ENCODE measurements at places on chromosomes 5 and 9.

- peak; percentile 71 for DNase-seq
These were observed 598.4 kb downstream of the ACTL7B start for GRCh38 chr9:108257382-108257781.

DNA sequence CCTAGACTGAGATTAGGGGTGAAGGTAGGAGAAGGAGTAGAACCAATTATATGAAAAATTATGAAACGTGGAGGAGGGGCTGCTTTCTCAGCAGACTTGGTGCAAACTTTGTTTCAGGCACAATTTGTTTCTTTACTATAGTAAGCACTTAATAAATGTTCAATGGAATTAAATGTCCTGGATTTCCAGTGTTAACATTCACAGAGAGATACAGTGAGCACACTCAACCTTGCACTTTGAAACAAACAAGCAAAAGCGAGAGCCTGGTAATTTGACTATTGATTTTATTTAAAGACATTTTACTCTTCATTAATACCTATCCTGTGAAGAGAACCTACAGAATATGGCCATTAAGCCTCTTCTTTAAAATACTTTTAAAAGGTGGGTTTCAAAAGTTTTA lies 933 bp downstream of the LECT2 start:
- DNase-seq: no peak

GRCh38 chr9:73219985-73220626 lies 68.4 kb downstream of the ANXA1 start:
- DNase-seq: no peak

GRCh38 chr9:127039492-127039891 lies 82.9 kb downstream of the ANGPTL2 start:
- DNase-seq: no peak

DNA sequence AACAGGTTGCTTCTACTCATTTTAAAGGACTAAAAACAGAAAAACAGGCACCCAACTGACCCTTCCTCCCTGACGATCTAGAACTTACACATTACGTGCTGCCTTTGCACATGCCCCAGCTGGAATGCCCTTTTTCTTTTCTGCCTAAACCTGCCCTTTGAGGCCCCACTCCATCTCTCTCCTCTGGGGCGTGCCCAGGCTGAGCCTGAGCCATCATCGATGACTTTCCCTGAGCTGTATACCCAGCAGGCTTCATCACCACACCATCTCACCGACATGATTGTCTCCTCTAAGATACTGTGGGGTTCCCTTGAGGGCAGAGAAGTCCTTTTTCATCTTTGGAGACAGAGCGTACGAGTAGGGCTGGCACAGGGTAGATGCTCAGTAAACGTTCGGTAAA lies 24.1 kb upstream of the GABBR2 start:
- DNase-seq: no peak

- peak; percentile 94 for DNase-seq
These were observed 824 bp downstream of the MXD3 start for GRCh38 chr5:177310757-177311391.

GRCh38 chr5:109563739-109564138 lies 126.0 kb upstream of the MAN2A1 start:
- DNase-seq: no peak

DNA sequence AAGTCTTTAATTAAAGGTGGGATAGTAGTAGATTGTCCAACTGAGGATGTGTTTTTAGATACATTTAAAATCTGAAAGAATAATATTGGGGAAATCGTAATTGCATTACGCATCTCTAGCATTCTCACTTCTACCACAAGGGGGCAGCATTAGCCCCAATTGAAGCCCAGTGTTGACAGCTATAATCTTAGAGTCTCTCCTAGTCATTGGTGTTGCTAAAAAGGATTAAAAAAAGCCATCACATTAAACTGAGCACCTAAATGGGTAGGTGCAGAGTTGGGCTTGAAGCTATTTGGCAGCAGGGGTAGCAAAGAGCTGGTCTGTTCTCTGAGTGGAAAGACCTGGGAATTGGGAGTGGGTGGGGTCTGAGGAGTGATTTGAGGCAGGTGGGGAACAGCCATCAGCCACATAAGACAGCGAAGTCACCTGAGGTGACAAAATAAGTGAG lies 177.2 kb downstream of the OSTF1 start:
- peak; percentile 52 for DNase-seq

GRCh38 chr9:86262492-86262891 lies 3.0 kb upstream of the C9orf153 start:
- no peak for DNase-seq

- no peak for DNase-seq
These were observed 310.2 kb downstream of the ADGRV1 start for GRCh38 chr5:90868799-90869198.

- peak; percentile 39 for DNase-seq
These were observed 33.7 kb downstream of the AP3S1 start for GRCh38 chr5:115875447-115875846.

GRCh38 chr5:103582364-103582763 lies 19.8 kb upstream of the NUDT12 start:
- DNase-seq: peak; percentile 82

- no peak for DNase-seq
These were observed 80.0 kb downstream of the AK8 start for GRCh38 chr9:132797861-132798659.

DNA sequence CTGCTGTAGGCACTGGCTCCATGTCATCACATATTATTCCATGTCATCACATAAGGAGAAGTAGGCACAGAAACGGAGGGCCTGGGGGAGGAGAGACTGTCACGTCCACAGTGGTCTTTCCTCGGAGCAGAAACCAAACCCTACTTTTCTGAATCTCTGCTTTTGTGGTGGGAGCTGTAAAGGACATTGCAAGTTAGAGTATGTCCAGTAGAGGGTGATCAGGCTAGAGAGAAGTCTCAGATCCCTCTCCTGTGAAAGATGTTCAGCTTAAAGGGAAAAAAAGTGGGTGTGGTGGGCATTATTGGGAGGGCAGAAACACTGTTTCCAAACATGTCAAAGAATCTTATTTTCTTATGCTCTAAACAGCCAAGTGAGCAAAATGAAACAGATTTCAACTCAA lies 19.4 kb upstream of the FBP2 start:
- no peak for DNase-seq

GRCh38 chr9:95409650-95410426 lies 92.3 kb upstream of the FANCC start:
- peak; percentile 11 for DNase-seq

DNA sequence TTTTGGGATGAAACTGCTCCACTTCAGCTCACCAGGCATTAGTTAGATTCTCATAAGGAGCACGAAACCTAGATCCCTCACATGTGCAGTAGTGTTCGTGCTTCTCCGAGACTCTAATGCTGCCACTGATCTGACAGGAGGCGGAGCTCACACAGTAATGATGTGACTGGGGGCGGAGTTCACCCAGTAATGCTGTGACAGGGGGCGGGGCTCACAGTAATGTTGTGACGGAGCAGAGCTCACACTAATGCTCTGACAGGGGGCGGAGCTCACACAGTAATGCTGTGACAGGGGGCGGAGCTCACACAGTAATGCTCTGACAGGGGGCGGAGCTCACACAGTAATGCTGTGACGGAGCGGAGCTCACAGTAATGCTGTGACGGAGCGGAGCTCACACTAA lies 27.1 kb upstream of the LRRC14B start:
- DNase-seq: peak; percentile 55

DNA sequence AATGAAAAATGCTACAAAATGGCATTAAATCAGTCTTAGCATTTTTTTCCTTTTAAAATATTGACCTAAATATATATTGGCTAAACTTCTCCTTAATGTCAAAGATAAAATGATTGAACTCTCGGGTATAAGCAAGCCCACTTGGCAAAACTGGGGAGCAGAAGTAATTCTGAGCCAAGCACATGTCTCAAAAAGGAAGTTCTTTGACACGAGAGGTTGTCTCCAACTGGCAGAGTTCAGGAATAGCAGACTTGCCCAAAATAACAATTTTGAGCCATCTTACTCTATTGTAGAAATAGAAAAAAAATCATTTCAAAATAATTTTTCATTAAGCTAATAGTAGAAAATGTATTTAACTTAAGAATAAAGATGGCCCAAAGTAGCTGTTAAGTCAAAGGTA lies 10.4 kb upstream of the MLLT3 start:
- DNase-seq: no peak

GRCh38 chr9:130732136-130732535 lies 38.6 kb downstream of the EXOSC2 start:
- DNase-seq: peak; percentile 98

DNA sequence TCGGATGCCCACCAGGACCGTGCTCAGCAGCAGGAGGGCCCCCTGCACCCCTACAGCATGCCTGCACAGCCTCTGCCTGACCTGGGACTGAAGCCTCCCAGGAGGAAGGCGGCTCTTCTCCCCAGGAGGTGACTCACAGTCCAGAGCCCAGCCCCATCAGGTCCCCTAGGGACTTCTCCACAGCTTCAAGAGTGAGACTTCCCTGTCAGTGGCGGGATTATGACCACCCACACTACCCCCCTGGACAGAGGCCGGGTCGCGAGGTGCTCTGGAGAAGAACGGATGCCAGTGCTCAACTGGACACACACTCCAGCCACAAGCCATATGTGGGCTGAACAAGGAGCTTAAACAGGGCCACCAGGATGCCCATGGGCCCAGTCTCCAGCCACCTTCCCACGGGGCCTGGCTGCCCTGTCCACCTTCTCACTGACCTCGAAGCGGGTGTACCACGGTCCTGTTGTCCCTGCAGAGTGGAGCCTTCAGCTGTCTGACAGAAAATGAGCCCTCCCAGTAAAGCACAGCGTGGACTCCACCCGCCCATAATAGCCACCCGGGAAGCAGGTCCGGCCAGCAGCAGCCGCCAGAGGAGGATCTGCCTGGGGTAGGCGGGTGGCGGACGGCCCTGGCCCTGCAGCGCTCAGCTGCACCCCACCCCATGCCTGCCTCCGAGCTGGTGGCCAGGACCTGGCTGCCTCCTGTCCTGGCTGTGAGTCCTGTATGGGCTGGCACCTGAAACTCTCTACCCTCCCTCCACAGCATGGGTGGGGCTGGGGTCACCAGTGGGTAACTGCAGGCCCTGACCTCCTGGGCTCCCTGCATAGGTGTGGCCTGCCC lies 54.7 kb downstream of the SEMA4D start:
- DNase-seq: peak; percentile 10

GRCh38 chr5:154575546-154576428 lies 97.8 kb upstream of the HAND1 start:
- DNase-seq: peak; percentile 69

- DNase-seq: peak; percentile 33
These were observed 28.2 kb downstream of the CARD6 start for GRCh38 chr5:40869384-40869783.

DNA sequence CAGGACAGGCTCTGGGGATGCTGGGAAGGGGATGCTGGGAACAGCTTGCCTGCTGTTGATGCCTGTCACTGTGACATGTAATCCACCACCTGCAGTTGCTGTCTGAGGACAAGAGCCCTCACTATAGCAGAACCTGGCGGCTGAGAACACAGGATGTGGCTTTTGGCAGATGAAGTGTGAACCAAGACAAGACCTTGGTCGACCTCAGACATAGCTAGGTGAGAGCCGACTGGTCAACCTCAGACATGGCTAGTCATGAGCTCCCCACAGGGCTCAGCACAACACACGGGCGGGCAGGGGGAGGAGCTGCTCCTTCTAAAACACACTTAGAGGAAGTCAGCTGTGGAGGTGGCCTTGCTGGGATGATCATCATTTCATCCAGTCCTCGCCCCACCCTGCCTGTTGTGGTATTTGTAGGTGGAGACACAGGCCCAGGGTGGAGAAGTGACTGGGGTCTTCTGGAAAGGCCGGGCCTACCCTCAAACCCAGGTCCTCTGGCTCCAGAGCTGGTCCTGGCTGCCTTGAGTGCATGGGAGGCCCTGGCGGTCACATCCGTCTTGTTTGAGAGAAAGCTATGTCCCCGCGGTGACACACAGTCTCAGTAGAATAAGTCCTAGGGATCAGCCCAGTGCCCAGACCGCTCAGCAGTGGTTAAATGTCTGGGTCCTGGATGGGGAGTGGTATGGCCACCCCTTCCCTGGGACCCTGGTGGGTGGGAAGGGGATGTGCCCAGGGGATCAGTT lies 6.1 kb downstream of the SUSD3 start:
- DNase-seq: no peak

GRCh38 chr9:99720455-99721050 lies 101.1 kb upstream of the NR4A3 start:
- no peak for DNase-seq

DNA sequence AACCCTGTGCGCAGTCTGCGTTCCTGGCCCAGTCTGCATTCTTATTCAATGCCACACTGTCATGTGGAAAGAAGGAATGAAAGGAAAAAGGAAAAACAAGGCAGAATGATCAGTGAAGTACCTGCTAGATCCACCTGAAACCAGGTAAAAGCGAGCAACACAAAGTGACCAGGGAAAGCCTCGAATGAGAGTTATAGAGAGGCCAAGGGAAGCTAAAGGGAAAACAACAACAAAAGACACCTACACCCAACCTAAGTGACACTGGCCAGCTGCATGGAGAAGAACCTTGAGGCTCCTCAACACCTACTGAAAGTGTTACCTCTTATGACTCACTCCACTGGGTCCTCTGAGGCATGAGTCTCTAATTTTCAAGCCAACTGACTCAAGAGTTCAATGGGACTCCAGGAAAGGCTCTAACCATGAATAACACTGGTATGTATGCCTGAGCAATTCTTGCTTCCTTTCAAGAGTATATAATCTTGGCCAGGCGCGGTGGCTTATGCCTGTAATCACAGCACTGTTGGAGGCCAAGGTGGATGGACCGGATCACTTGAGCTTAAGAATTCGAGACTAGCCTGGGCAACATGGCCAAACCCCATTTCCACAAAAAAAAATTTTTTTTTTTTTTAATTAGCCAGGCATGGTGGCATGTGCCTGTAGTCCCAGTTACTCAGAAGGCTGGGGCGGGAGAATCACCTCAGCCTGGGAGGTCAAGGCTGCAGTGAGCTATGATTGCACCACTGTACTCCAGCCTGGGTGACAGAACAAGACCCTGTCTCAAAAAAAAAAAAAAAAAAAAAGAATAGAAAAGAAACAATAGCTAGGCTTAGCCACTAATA lies 29.0 kb downstream of the MTMR12 start:
- DNase-seq: no peak

GRCh38 chr9:36063804-36064447 lies 27.2 kb downstream of the RECK start:
- DNase-seq: no peak

- no peak for DNase-seq
These were observed 1.5 kb upstream of the HMGCS1 start for GRCh38 chr5:43314724-43315123.

DNA sequence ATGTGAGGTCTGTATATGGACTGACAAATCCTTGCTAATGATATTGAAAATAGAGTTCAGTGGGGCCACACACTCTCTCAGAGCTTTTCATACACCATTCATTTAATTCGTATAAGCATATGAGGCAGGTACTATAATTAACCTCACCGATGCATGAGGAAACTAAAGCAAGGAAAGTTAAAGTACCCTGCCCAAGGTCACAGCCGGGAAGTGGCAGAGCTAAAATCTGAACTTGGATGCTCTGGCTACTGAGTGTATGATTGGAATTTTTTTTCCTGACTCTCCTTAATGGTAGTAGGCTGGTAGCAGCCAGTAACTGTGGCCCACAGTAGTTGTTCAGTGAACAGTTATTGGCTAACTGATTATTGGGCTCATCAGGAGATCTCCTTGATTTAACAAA lies 135.3 kb downstream of the NUDT12 start:
- no peak for DNase-seq

- no peak for DNase-seq
These were observed 69.8 kb upstream of the RAI14 start for GRCh38 chr5:34586117-34586885.
